ENCODE measurements at places on chromosomes 4 and X.

DNA sequence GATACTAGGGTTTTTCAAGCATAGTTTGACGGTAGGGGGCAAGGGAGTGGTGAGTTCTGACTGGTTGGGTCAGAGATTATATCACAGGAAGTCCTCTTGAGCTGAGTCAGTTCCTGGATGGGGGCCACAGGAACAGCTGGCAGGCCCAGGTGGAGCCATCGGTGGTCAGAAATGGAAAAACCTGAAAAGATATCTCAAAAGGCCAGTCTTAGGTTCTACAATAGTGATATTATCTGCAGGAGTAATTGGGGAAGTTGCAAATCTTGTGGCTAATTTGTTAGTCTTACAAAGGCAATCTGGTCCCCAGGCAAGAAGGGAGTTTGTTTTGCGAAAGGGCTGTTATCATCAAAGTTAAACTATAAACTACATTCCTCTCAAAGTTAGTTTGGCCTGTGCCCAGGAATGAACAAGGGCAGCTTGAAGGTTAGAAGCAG lies 159.3 kb downstream of the PTCHD1 start:
- no peak for DNase-seq

DNA sequence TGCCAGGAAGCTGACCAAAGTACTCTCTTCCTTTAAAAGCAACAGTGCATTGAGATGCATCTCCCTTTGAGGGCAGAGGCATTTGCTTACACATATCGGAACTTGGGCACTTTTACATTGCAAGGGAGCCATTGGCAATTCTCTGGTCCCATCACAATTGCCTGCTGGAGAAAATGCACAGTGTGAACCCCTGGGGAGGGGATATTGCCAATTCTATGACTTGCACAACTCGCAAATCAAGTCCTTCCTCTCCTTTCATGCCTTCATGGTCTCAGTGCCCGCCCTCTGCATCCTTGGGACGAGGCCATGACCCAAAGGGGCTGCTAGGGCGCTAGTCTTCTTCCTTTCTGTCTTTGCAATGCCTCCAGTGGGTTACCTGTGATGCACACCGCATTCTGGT lies 14.9 kb upstream of the PDZD4 start:
- DNase-seq: no peak

- no peak for DNase-seq
These were observed 109.2 kb upstream of the IGFBP7 start for GRCh38 chr4:57219431-57219830.

DNA sequence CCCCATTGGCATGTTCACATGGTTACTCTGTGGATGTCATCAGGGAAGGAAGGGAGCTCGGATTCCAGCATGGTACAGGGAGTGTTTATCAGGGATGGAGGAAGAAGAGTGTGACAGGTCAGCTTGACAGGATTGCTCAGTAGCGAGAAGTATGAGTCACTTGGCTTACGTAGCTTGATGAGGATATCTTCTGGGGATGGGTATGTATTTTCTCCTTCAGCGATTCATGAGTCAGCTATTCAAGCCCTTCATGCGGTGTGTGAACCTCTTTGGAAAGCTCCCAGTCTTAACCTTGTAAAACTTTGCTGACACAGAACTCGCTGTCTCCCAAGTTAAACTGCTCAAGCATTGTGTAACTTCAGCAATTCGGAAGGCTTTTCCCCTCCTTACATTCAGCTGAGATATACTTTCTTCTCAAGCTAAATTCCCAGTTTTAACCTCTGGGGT lies 275.4 kb downstream of the ARHGAP10 start:
- DNase-seq: no peak

GRCh38 chrX:110310000-110310790 lies 7.7 kb downstream of the AMMECR1 start:
- DNase-seq: no peak

GRCh38 chr4:145979160-145979559 lies 40.5 kb upstream of the ZNF827 start:
- no peak for DNase-seq

DNA sequence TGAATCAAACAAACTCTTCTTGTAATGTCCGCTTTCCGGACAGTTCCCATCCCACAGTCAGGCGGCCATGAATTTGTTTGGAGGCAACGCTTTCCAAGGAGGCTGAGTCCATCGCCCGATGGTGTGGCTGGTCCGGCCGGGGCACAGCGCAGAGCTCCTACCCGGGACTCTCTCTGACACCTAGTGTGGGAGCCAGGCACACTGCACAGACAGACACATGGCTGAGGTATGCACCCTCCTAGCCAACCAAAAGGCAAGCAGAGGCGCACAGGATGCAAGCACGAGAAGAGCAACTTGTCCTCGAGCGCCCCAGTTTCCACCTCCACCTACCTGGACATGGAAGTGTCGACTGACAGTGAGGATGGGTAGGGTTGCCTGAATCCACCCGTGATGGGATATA lies 87.5 kb downstream of the LEF1 start:
- no peak for DNase-seq

DNA sequence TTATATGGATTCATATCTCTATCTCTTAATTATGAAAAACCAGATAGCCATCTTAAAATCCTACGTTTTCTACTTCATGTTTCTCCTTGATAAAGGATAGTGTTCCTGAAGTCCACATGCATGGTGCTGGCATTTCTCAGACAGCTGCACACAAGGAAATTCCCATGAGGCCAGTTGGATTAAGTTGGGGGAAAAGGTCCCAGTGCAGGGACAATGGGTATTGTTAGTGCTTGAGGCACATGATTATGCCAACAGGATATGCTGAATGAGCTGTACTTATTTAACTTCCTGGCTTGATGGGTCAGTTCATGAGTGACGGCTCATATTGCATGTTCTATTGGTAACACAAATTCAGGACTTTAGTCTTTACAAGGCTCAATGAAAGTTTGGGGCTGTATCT lies 913.9 kb upstream of the NDST4 start:
- DNase-seq: no peak

- DNase-seq: no peak
These were observed 3.3 kb upstream of the CXCR3 start for GRCh38 chrX:71621603-71622002.

DNA sequence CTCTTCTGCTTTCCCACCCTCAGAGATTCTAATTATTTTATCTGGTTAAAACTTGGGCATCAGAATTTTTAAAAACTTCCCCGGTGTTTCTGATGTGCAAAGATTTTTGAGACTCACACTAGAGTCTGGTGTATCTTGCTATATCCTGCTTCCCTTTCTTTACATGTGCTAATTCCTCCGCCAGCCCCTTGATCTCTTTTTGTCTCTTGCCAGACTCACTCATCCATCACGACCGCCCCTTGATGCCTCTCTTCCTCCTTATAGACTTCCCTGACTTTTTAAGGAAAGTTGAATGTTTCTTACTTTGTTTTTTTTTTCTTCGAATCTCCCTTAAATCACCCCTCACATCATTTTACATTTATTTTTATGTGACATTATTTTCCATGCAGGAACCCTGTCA lies 274.9 kb upstream of the PITX2 start:
- no peak for DNase-seq

- no peak for DNase-seq
These were observed 68.2 kb upstream of the FAM241A start for GRCh38 chr4:112076919-112077608.

- DNase-seq: no peak
These were observed 313.1 kb downstream of the CBLL2 start for GRCh38 chrX:22585831-22586230.

GRCh38 chr4:40197879-40198689 lies 1.3 kb downstream of the RHOH start:
- DNase-seq: no peak

- no peak for DNase-seq
These were observed 7.4 kb downstream of the HTT-AS start for GRCh38 chr4:3066836-3067400.

GRCh38 chr4:120844528-120844921 lies 78.0 kb downstream of the PRDM5 start:
- no peak for DNase-seq

DNA sequence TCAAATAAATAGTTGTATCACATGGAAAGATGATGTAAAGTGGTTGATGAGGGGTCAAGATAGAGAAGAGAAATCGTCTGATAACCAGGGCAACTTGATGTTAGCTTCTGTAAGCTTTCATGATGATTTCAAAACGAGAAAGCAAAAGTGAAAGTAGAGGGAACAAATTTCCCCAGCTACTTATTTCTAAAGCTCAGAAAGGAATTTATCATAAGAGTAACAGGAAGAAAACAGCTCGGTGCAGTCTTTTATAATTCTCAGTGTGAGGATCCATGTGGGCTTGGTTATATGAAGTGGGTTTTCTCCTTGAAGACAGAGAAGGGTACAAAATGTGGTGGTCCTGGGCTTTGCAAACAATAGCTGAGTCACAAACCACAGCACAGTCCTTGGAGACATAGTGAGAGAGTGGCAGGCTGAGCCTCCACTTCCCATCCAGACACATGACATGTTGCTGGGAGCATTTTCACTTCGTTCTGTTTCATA lies 32.1 kb upstream of the GLRA2 start:
- no peak for DNase-seq

DNA sequence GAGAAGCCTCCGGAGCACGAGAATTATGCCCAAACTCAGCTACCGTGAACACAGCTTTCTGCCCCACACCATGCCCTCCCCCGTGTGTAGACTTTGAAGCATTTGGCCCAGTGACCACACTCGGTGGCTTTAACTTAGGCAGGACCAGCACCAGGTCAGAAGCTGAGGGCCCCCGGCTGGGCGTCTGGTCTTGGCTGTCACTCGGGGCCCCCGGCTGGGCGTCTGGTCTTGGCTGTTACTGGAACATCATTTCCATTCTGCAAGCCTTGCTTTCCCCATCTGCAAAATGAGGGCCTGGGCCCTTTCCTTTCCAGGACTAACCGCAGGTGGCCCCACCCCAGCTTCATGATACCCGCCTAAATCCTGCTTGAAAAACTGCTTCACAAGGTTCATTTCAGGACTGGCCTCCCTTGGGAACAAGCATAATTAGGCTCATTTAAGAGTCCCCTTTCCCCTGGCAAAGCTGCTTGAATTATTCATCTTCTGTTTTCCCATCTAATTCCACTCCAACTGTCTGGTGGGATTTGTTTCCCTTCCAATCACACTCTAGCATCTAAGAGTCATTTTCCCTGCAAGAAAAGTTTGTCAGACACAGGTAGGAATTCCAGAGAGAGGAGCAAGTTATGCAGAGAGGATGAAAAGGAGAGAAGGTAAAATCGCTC lies 82.5 kb downstream of the WFS1 start:
- no peak for DNase-seq

- no peak for DNase-seq
These were observed 464.1 kb upstream of the TRAM1L1 start for GRCh38 chr4:117549524-117549923.

DNA sequence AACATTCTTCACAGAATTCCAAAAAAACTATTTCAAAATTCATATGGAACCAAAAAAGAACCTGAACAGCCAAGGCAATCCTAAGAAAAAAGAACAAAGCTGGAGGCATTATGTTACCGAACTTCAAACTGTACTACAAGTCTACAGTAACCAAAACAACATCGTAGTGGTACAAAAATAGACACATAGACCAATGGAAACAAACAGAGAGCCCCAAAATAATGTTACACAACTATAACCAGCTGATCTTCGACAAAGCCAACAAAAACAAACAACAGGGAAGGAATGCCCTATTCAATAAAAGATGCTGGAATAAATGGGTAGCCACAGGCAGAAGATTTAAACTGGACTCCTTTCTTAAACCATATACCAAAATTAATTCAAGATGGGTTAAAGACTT lies 1189.6 kb downstream of the PCDH18 start:
- no peak for DNase-seq

DNA sequence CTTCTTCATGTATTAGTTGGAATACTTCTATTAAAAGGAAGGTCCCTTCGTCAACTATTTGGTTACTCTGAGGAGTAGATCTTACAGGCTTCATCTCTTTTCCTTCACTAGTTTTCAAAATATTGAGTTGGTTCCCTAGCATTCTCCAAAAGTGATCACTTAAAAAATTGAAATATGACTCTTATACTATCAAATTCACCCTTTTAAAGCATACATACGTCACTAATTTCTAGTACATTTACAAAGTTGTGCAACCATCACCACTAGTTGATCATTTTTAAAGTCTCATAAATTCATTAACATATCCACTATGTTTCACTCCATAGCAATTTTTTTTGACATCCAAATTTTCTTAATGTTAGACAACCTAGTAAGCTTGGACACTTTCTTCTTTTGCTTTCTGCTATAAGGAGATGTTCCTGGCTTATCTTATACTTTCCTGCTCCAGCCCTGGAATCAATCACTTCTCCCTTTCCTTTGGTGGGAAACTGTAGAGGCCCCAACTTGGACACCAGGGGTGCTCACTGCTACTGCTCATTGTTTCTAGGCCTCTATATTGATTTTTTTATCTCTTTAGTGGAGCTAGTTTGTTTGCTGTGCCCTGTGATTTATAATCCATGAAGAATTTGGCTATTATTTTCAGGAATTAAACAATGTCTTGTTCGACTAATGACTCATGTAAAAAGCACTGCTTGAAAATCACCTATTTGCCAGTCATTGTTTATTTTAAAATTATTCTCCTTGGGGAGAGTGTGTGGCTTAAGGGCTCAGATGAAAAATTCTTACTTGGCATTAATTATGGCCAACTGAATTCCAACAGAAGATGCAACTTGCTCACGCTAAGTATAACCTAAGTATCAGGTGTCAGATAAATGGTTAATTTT lies 4.0 kb upstream of the ZFX start:
- DNase-seq: peak; percentile 34

GRCh38 chr4:109811707-109812106 lies 3.9 kb upstream of the GAR1 start:
- no peak for DNase-seq

GRCh38 chr4:163673848-163674697 lies 179.6 kb downstream of the TMA16 start:
- DNase-seq: no peak

- no peak for DNase-seq
These were observed 1112.5 kb downstream of the TECRL start for GRCh38 chr4:63296773-63297172.

DNA sequence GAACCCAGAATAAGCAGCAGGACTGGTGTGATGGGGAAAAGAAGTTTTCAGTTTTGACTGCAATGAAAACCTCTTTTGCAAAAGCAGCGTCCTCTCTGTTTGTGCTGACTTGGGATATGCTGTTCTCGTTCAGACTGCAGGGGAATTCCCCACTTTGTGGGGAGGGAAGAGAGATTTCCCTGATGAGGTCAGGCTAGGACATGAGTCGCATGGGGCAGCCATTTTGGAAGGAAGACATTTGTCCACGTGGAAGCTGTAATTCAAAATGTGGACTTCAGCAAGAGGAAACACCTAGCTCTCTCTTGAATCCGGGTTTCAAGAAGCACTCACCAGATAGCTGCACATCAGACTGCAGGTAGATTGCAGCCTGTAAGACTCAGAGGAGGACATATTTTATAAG lies 39.3 kb downstream of the ING2 start:
- no peak for DNase-seq

Measured in NCI-H1417 treated with DMSO at 0.1 percent for 48 hours (cell line).